ENCODE measurements at places on chromosomes 6 and 20. TPM values are rescaled to one million over a fixed set of nuclear protein-coding genes. Genes with fewer than 3 reads are reported as not detected.

Gene SERPINB6
- 16.1 TPM for total RNA-seq

Gene CALHM6
- 2.8 TPM for total RNA-seq

Gene C6orf58
- not detected for total RNA-seq

Gene RAET1L
- total RNA-seq = not detected

Gene BTBD3
- 535 TPM for total RNA-seq

Gene LTB
- total RNA-seq = not detected

Gene BPIFB1
- 0.45 TPM for total RNA-seq

Gene SEL1L2
- total RNA-seq = not detected

Gene PROKR2
- total RNA-seq = 0.45 TPM

Gene ANKRD66
- total RNA-seq = 0.27 TPM

Gene C6orf15
- not detected for total RNA-seq

Gene PACSIN1
- total RNA-seq = 4.3 TPM

Gene IRF4
- total RNA-seq = 0.27 TPM

Gene NRSN1
- 26.8 TPM for total RNA-seq

Gene OTOR
- total RNA-seq = not detected

Gene C20orf96
- 6.3 TPM for total RNA-seq

Gene ASIP
- not detected for total RNA-seq
